ENCODE measurements at places on chromosomes 6 and 20.

- no peak for DNase-seq
Observed at GRCh38 chr6:85675030-85675819, 32.5 kb upstream of the SYNCRIP start.

DNA sequence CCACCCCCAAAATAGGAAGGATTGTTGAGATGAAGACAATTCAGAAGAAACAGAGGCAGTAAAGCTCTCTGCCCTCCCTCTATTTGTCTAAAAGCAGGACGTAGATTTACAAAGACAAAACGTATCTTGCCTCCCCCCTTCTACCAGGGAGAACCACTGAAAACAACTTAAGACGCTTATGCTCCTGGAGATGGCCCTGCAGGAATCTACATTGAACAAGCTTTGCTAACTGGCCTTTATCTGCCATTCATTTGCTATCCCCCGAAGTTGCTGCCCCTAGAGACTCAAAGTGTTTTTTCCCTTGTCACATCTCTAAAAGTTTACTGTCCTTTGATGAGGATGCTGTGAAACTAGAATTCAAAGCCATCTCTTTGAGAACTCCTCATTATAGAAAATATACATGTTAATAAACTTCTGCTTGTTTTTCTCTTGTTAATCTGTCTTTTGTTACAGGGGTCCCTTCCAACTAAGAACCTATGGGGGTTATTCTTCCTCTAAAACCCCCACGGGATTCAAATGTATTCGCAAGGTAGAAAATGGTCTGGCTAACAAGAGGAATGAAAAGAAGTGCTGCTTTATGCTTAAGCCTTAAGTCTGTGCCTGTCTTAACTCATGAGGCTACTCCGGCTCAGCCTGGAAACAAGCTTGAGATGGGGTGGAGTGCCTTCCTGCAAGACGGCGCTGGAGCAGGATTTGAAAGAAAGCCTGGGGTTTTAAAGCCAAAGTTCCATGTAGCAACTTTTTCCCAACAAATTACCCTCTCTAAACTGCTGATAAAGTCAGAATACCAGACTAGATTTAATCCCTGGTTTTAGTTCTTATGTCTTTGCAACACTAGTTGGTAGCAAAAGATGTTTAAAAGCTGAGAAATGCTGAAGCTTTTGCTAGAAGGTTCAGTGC lies 88.0 kb downstream of the CLIC5 start:
- no peak for DNase-seq

- no peak for DNase-seq
Observed at GRCh38 chr6:155171747-155172449, 91.9 kb upstream of the CLDN20 start.

DNA sequence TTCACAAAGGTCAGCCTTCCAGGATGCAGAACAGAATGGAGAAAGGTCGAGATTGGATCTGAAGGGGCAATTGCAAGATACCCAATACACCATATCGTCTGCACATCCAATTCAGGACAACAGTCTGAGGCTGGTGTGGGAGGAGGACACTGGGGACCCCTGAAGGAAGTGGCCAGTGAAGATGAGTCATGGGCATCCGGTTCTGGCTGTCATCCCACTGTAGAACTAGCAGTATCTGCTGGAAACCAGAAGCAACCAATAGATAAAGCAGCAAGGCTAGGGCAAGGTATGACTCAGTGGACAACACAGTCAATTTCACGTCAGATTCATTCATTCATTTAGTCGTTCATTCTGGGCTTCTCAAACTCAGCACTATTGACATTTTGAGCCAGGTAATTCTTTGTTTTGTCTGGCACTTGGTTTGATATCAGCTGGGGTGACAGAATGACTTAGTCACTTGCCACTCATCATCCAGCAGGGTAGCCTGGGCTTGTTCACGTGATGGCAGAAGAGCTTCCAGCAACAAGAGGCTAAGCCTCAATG lies 30.3 kb upstream of the SHLD1 start:
- DNase-seq: no peak
